ENCODE measurements at places on chromosomes 6 and 20.

- DNase-seq: peak; percentile 37
Measured at GRCh38 chr20:20413810-20414281, 45.9 kb downstream of the INSM1 start.

GRCh38 chr6:105797983-105798453 is 288.1 kb upstream of the PRDM1 start:
- no peak for DNase-seq

DNA sequence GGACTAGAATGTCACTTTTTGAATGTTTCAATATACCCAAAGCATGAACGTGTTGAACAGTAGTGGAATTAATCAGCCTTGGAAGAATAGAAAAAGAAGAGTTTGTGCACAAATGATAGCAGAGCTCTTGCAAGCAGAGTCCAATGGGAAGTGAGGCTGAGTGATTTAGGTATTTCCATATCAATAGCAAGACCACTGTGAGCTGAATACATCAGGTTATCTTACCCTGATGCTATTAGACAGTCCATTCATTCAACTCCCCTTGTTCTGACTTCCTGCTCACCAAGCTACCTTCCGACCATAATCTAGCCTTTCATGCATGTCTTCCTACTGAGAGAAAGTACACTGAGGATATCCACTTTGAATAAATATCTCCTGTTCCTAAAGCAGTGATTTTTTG is 349.2 kb upstream of the RNF217 start:
- no peak for DNase-seq

DNA sequence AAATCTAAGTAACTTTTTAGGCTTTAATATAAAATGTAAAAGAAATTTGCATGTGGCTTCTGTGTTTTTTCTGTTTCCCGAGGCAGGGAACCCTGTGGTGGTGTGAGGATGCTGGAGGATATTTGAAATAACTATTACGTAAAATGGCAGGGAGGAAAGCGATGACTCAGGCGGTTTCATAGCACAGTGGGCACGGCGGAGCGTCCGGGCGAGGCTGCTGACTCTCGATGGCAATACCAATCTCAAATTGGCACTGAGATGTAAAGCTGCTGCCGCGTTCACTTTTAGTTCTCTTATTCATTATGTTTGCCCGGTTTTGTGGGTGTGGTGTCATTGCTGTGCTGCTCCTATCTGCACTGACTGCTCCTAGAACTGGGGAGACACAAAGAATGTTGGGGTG is 254.3 kb downstream of the THBS2 start:
- no peak for DNase-seq

- DNase-seq: no peak
Measured at GRCh38 chr20:51531141-51531710, 11.3 kb downstream of the NFATC2 start.

DNA sequence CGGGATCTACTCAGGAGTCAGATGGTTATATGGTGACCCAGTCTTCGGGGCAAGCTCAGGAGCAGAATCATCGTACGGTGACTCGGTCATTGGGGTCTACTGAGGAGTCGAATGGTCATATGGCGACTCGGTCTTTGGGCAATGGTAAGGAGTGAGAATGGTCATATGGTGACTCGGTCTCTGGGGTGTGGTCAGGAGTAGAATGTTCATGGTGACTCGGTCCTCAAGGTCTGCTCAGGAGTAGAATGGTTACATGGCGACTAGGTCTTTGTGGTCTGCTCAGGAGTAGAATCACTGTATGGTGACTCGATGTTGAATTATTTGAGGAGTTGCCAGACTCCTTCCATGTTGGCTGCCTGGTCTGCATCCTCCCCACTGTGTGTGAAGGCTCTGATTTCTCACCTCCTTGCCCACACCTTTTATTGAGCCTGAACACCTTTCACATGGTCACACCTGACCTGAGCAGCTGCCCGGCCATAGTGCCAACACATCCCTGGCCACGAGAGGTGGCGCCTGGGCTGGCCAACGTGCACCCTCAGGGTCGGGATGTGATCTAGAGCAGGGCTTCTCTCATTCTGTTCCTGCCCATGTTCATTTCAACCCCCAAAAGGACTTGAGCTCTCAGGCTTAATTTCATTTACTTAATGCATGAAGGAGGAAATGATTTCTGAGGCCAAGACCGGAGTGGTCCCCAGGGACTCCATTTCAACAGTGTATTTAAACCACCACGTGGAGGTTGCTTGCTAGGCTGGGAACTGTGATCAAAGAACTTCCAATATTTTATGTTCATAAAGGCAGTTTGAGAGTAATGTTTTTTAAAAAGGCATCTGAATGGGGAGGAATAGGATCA is 119.5 kb downstream of the PHACTR3 start:
- peak; percentile 0 for DNase-seq

DNA sequence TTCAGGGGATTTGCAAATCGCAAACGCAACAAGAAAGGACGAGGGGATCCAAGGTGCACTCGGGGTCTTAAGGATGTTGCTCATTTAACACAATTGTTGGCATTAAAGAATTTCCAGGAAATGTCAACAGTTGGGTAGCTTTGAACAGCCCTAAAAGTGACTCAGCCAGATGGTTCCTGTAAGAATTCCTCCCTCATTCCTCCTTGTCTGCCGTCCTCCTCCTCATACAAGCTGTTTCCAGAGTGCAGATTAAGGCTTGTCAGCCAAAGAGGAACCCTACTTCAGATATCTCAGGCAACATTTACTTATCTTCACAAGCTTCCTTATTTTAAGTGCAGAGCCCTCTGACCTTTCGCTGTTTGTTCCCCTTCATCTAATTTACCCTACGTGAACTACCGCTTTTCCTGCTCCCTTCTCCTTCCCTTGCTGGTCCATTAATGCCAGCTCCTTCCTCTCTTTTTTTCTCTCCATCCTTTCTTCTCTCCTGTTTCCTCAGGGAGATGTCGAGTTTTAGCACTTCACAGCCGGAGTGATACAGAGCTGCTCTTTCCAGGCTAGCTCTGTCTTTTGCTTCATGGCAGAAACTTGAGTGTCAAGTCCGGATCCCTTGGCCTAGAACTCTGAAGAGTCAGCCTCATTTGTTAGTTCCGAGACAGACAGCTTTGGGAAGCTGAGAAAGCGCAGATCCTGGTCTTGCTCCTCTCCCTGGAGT is 26.1 kb upstream of the TBC1D7 start:
- DNase-seq: peak; percentile 62

DNA sequence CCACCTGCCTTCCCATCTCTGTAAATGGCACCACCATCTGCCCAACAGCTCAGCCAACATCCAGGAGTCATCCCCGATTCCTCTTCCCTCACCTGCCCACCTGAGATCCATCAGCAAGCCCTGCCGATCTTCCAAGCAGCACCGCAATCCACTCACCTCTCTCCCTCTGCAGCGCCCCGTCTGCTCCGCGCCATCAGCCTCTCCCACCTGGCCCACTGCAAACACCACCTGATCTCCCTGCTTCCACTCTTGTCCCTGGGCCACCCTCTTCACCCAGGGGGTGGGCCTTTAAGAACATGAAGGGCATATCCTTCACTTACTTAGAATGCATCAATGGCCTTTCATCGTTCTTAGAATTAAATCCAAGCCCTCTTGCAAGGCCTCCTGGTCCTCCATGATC is 457.3 kb upstream of the SULF2 start:
- DNase-seq: no peak

DNA sequence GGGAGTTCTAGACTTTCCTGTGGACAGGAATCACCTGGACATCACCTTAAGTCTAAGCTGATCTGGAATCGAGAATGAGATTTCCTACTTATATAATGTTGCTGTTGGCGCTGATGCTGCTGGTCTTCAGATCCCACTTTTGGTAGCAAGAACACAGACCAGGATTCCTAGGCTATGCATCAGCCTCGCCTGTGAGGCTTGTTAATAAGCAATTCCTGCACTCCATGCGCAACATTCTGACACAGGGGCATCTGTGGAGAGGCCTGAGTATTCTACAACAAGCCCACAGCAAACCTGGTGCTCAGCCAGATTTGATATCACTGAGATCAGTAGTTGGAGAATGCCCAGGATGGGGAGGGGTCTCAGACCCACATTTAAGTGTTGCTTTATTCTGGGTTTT is 52.0 kb upstream of the TRIM26 start:
- no peak for DNase-seq

DNA sequence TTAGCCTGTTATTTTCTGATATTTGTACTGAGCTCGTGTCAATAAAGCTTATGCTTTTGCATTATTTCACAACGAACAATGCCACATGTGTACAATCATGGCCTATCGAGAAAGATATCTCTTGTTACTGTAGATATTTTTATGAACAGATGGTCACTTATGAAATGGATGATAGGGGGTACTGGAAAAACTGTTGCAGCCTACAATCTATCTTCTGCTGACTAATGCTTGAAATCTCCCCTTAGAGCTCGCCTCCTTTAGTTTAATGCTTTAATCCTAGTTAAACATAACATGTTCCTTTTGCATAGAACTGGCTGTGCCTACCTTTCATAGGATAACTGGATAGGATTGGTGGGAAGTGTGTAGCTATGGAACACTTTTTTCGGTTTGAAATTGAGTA is 296.2 kb downstream of the FARS2 start:
- DNase-seq: no peak

DNA sequence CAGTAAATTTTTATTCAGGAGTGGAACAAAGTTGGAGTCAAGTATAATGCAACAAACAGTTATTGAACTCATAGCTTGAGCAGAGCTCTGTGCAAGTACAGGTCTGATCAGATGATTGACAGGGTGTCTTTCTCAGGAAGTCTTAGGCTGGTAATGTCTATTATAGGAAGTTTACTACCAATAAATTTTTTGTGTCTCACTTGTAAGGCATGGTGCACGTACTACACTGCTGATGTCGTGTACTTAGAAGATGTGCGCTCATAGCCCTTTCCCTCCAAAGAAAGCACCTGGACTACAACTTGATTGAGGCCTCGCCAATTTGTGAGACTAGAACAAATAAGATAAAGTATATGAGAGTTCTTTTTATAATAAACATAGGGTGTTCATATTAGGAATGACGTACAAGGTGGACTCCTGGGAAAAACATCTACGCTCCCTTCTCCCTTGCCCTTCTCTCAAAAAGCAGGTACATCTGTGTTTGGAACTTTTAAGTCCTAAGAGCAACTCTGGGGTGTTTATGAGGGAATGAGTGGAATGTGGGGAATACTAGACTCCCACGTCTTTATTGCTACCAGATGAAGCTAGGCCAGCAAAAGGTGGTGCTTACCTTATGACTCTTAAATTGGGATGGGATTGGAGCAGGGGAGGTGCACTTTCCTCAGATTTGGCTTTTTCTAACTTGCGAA is 1.5 kb downstream of the NDUFAF5 start:
- DNase-seq: no peak

DNA sequence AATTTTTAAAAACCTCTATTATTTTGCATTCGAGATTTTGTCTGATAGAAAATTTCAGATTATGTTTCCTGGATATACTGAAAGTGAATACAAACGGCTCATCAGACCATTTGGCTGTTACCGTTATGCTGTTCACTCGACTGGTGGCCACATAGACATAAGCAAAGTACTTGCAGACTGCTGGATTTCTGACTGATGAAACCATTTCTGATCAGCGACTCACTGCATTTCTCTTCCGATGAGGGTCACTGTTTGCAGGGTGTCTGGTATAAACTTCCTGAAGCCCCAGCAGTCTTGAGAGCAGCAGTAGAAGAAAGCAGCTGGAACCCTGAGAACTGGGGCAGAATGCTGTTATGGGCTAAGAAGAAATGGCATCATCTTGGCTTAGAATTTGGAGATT is 17.7 kb downstream of the SNX9 start:
- peak; percentile 75 for DNase-seq

DNA sequence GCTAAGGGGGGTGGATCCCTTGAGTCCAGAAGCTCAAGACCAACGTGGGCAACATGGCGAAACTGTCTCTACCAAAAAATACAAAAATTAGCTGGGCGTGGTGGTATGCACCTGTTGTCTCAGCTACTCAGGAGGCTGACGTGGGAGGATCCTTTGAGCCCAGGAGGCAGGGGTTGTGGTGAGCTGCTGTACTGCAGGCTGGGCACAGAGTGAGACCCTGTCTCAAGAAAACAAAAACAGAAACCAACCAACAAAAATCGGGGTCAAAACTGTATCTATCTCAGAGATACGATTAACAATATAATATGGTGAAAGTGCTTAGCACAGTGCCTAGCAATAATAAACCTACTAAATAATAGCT is 20.7 kb upstream of the BCAS1 start:
- no peak for DNase-seq

- peak; percentile 86 for DNase-seq
Measured at GRCh38 chr20:36754656-36755222, 8.8 kb upstream of the NDRG3 start.

DNA sequence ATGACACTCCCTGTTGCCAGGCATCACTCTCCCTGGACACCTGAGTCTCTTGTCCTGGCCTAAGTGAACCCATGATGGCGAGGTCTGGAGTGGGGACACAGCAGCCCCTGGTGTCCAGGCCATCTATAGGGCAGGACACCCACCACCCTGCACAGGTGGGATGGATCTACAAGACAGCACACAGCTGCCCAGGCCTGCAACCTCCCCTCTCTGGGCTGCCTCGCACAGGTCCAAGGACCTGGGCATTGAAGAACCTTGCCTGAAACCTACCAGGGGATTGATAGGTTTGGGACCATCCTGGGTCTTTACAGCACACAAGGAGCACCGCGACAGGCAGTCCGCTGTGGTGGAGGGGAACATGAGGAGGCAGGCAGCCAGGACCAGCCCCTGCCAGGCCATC is 11.2 kb downstream of the PDYN start:
- no peak for DNase-seq

- no peak for DNase-seq
Measured at GRCh38 chr6:36514554-36515456, 32.5 kb downstream of the STK38 start.

DNA sequence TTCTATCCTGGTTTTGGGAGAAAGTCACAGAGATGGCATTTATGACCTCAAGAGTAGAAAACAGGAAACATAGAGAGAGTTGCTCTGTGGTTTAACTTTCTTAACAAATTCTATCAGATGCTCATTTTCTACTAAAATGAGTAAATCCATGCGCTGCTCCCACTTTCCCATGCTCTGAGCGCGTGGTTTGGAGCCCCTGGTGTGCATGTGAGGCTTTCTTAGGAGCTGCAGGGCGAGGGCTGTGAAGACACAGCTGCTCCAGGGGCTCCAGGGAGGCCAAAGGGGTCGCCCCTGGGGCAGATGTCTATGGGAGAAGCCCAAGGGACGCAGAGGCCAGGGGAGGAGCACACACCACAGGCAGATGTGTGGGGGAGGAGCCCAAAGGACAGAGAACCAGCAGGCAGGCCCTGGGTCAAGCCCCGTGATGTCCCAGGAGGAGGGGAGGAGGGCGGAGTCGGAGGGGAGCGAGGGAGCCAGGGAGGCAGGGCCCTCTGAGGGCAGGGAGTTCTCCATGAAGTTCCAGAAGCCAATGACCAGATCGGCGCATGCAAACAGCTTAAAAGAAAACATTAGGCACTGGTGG is 122.9 kb downstream of the IRF4 start:
- peak; percentile 44 for DNase-seq

- no peak for DNase-seq
Measured at GRCh38 chr6:153251326-153251725, 120.2 kb upstream of the RGS17 start.

- no peak for DNase-seq
Measured at GRCh38 chr6:105593805-105594671, 191.2 kb upstream of the PREP start.

GRCh38 chr6:109048176-109048575 is 46.5 kb downstream of the SESN1 start:
- DNase-seq: no peak

All from mesendoderm (in vitro differentiated cells).